ENCODE measurements at places on chromosomes 1 and 21.

GRCh38 chr1:227317011-227317451 lies 1.3 kb downstream of the CDC42BPA start:
- peak overlapping the region; percentile 94 for H3K27ac ChIP-seq
- H3K4me1 ChIP-seq = peaks cover 4% of the 10 kb centered on the region
- peak; percentile 27 for DNase-seq
- H3K27me3 ChIP-seq = no peaks in the 10 kb centered on the region

GRCh38 chr1:19450811-19451515 lies 34.4 kb downstream of the CAPZB start:
- H3K27ac ChIP-seq = peak overlapping the region; percentile 7
- H3K36me3 ChIP-seq = peaks cover 17% of the 10 kb centered on the region
- DNase-seq = peak; percentile 50
- peaks cover 10% of the 10 kb centered on the region for H3K4me1 ChIP-seq
- no peaks in the 10 kb centered on the region for H3K27me3 ChIP-seq

- no peaks in the 10 kb centered on the region for H3K27me3 ChIP-seq
- H3K4me1 ChIP-seq = peaks cover 6% of the 10 kb centered on the region
- peak within 1 kb of the TSS; percentile 91 for H3K4me3 ChIP-seq
- H3K36me3 ChIP-seq = no peaks in the 10 kb centered on the region
Observed at GRCh38 chr1:232805269-232806185, at the start of gene MAP10. TSS of gene MAP10 (plus strand) at chr1:232805416. CDS start at chr1:232805450, 34 bp downstream.

- no peak overlapping the region for H3K27ac ChIP-seq
- DNase-seq = no peak
- no peaks in the 10 kb centered on the region for H3K4me1 ChIP-seq
- H3K27me3 ChIP-seq = no peaks in the 10 kb centered on the region
- H3K4me3 ChIP-seq = no peak overlapping the region
Observed at GRCh38 chr21:29875873-29876272, 63.9 kb downstream of the GRIK1 start.

GRCh38 chr1:243441601-243442000 lies 185.8 kb downstream of the SDCCAG8 start:
- H3K27ac ChIP-seq = no peak overlapping the region
- peaks cover 7% of the 10 kb centered on the region for H3K36me3 ChIP-seq
- no peak for DNase-seq
- no peaks in the 10 kb centered on the region for H3K4me1 ChIP-seq

GRCh38 chr1:99763956-99764355 lies 2.5 kb downstream of the FRRS1 start:
- H3K4me3 ChIP-seq = no peak overlapping the region
- no peaks in the 10 kb centered on the region for H3K27me3 ChIP-seq
- DNase-seq = no peak
- H3K4me1 ChIP-seq = no peaks in the 10 kb centered on the region

DNA sequence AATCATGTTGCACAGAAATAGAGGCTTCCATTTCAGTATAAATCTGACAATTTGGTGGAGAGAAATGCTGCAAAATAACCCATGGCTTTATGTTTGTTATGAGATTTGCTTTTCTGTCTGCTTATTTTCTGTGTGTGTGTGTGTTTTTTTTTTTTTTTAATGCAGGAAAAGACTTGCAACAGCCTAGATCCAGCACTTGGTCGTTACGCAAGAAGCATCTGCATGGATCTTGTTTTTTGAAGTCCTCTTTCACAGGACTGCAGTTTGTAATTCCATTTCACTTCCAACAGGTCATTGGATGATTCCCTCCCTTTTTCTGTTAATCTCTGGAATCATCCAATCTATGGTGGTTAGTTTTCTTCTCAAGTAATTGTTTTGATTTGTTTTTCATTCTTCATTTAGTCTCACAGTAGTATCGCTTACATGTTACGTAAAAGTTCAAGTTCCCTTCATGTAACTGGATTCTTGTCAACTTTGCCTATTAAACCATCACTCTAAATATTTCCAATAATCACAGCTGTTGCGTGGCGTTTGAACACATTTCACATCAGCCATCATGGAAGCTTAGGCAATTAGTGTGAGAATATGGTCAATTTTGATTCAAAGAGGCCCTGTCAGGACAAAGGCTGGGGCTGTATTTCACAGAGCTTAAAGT lies 312.9 kb downstream of the NFIA start:
- no peak for DNase-seq
- no peak overlapping the region for H3K4me3 ChIP-seq
- no peaks in the 10 kb centered on the region for H3K27me3 ChIP-seq

DNA sequence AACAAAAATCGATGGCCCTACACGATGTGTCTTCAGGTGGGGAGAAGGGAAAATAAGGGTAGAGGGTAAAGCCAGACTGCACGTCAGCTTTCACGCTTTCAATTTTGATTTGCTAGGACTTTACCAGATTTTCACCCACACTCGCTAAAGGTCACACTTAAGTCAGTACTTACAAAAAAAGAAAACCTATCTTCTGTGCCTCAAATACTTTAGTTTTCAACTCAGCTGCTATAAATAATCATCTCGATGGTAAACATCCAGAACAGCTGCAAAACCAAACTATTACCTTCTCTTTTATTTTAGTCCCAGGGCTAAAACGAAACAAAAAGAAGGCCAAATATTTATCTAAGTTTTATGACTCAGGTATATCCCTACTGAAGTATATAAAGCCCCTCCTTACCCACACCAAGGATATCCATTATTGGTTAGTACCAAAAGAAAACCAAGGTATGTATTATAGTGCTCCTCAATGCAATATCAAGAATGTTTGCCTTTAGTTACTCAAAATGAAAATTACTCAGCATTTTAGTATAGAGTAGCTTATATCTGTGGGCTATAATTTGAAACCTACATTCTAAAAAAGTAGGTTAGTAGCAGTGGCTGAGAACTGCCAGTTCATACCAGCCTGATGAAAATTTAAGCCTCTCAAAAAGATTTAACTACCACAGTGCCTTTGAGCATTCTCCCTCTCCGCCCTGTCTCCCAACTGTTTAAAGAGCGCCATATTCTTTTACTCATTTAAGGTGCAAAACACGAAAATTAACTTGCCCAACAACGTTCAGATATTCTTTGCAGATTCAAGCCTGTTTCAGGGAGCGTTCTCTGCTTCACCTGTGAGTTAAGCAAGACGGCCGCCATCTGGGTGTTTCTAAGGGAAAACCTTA lies 1.5 kb downstream of the CSDE1 start:
- no peaks in the 10 kb centered on the region for H3K36me3 ChIP-seq
- H3K4me3 ChIP-seq = peak overlapping the region; percentile 99
- DNase-seq = no peak
- peak overlapping the region; percentile 99 for H3K27ac ChIP-seq
- H3K27me3 ChIP-seq = no peaks in the 10 kb centered on the region
- H3K4me1 ChIP-seq = peaks cover 6% of the 10 kb centered on the region

- no peaks in the 10 kb centered on the region for H3K4me1 ChIP-seq
- H3K27ac ChIP-seq = no peak overlapping the region
- DNase-seq = no peak
- H3K4me3 ChIP-seq = no peak overlapping the region
- no peaks in the 10 kb centered on the region for H3K36me3 ChIP-seq
- no peaks in the 10 kb centered on the region for H3K27me3 ChIP-seq
Observed at GRCh38 chr1:244599937-244600350, 53.0 kb upstream of the DESI2 start.

DNA sequence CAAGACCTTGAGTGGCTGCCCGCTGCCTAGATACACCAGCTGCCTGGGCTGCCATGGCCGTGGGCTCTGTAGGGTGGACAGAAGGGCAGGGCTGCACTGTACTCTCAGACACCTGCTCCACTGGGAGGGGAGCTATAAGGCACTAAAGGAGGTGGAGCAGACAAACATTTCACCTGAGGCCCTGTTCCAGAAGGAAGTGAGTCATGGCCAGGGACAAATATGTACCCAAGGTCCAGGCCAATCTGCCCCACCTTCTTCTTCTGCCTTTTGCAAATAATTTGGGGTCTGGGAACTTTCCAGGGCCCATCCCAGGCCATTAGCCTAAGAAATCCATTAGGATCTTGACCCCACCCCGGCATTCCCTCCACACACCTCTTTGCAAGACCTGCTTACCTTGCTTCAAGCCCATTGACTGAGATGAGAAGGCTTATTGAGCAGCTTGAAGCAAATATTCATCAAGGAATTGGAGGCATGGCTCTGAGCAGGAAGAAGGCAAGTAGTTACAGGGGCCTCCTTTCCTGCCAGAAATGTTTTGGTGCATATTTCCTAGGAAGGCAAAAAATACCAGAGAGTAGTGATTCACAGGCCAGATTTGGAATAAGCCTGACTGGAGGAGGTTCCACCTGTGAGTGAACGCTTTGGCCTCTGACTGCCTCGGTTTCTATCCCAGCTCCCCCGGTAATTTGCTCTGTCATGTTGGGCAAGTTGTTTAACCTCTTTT lies at the start of gene CAPN8:
Gene CAPN8, minus strand, starts transcription at position 110 of the 721 bp plus-strand sequence. Its CDS starts 55 bp downstream, at position 55.
- peaks cover 3% of the 10 kb centered on the region for H3K4me1 ChIP-seq
- DNase-seq = no peak
- H3K27me3 ChIP-seq = no peaks in the 10 kb centered on the region
- no peaks in the 10 kb centered on the region for H3K36me3 ChIP-seq

- no peak overlapping the region for H3K4me3 ChIP-seq
- H3K36me3 ChIP-seq = no peaks in the 10 kb centered on the region
- no peak for DNase-seq
Observed at GRCh38 chr1:153127296-153127695, 14.0 kb upstream of the SPRR2F start.

DNA sequence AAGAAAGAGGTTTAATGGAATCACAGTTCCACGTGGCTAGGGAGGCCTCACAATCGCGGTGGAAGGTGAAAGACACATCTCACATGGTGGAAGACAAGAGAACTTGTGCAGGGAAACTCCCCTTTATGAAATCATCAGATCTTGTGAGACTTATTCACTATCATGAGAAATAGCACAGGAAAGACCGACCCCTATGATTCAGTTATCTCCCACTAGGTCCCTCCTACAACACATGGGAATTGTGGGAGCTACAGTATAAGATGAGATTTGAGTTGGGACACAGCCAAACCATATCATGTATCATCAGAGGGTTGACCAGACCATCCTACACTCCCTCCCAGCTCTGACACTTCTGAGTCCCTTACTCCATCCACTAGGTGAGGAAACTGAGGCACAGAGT lies 143.9 kb upstream of the KLHDC7A start:
- no peak for DNase-seq
- H3K4me3 ChIP-seq = no peak overlapping the region
- H3K4me1 ChIP-seq = no peaks in the 10 kb centered on the region

DNA sequence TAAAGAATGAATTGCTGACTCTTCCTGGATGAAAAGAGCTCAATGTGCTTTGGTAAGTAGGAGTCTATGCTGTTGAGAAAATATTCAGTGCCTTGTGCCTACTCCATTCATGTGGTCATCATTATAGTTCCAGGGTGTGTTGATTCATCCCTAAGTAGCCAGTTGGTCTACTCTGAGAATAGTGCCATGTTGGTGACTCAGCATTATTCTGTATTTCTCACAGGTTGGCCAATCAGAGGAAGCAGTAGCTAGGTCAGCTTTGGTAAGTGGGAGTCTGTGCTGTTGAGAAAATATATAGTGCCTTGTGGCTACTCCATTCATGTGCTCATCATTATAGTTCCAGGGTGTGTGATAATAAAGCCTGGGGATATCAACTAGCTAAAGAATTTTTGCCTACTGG lies 397.3 kb downstream of the AGBL4 start:
- no peak overlapping the region for H3K27ac ChIP-seq
- DNase-seq = no peak
- no peaks in the 10 kb centered on the region for H3K27me3 ChIP-seq
- no peaks in the 10 kb centered on the region for H3K4me1 ChIP-seq
- no peaks in the 10 kb centered on the region for H3K36me3 ChIP-seq

- no peaks in the 10 kb centered on the region for H3K27me3 ChIP-seq
- no peaks in the 10 kb centered on the region for H3K4me1 ChIP-seq
- peaks cover 3% of the 10 kb centered on the region for H3K36me3 ChIP-seq
- DNase-seq = no peak
Observed at GRCh38 chr1:57124768-57125446, 159.1 kb upstream of the C8B start.

- DNase-seq = no peak
- no peaks in the 10 kb centered on the region for H3K27me3 ChIP-seq
- no peak overlapping the region for H3K27ac ChIP-seq
- no peak overlapping the region for H3K4me3 ChIP-seq
- H3K36me3 ChIP-seq = no peaks in the 10 kb centered on the region
Observed at GRCh38 chr1:216935901-216936300, 212.7 kb upstream of the ESRRG start.

DNA sequence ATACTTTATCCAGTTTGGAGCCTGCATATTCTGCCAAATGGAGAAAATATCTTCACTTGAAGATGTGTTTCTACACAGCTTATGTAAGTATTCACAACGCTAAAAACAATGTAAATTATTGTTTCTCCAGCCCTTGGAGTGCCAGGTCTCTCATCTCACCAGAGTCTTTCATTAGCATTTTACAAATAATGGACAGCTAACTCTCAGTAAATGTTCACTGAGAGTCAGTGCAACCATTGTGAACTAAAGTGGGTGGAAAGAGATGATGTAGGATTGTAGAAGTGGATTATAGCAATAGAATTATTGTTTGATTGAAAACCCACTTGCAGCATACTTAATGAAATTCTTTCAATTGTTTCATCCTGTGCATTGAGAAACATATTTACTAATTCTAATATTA lies 8.3 kb upstream of the FAM177B start:
- no peak overlapping the region for H3K27ac ChIP-seq
- no peaks in the 10 kb centered on the region for H3K27me3 ChIP-seq
- no peaks in the 10 kb centered on the region for H3K4me1 ChIP-seq
- H3K4me3 ChIP-seq = no peak overlapping the region
- peaks cover 67% of the 10 kb centered on the region for H3K36me3 ChIP-seq
- no peak for DNase-seq

- no peak overlapping the region for H3K4me3 ChIP-seq
- H3K36me3 ChIP-seq = peaks cover 97% of the 10 kb centered on the region
- peak overlapping the region; percentile 52 for H3K27ac ChIP-seq
- H3K4me1 ChIP-seq = peaks cover 58% of the 10 kb centered on the region
- DNase-seq = peak; percentile 26
- no peaks in the 10 kb centered on the region for H3K27me3 ChIP-seq
Observed at GRCh38 chr1:8870616-8871538, 7.6 kb downstream of the ENO1 start.

DNA sequence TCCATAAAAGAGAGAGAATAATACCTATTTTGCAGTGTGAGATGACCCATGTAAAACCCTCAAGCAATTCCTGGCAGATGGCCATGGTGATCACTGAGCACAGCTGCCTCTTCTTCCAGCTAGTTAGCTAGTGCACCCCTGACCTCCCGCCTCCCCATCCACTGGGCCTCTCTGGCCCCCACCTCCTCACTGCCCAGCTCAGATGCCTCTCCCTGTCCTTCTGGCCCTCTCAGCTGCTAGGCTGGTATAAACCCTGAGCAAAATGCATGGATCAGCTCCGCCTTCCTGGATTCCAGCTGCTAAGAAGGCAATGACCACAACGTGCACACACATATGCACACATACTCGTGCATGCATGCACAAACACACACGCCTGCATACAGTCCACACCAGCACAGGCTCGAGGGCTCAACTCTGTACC lies 117.2 kb downstream of the DMRTB1 start:
- H3K4me1 ChIP-seq = no peaks in the 10 kb centered on the region
- no peaks in the 10 kb centered on the region for H3K27me3 ChIP-seq
- no peak overlapping the region for H3K27ac ChIP-seq

- H3K4me1 ChIP-seq = peaks cover 3% of the 10 kb centered on the region
- no peak overlapping the region for H3K4me3 ChIP-seq
- H3K36me3 ChIP-seq = no peaks in the 10 kb centered on the region
- H3K27me3 ChIP-seq = no peaks in the 10 kb centered on the region
Observed at GRCh38 chr1:163361123-163361934, 39.6 kb downstream of the NUF2 start.
